ENCODE measurements at places on chromosomes 12 and 14.
A peak's percentile ranks its signal among the peaks of the same experiment; 100 is the strongest.

- no peak for DNase-seq
Measured at GRCh38 chr12:115638733-115639647, 638.5 kb downstream of the MED13L start.

DNA sequence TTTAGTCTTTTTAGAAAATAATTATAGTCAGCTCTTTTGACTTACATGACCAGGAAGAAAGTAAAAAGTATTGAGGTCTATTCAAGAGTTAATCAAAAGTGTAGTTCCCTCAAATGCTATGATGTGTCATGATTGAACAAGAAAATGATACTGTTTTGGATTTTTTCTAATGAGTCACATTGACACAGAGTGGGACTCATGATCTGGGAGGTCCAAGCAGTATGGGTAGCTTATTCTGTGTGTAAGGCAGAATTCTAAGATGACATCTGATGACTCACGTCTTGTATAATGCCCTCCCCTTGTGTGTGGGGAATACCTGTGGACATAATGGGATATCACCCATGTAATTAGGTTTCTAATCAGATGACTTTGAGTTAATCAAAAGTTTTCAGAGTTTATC, 178.1 kb upstream of the DDHD1 start:
- no peak for DNase-seq

GRCh38 chr12:132327336-132328171, 1.8 kb downstream of the GALNT9 start:
- DNase-seq = no peak

GRCh38 chr12:68397566-68398158, 65.5 kb upstream of the MDM1 start:
- DNase-seq = no peak

GRCh38 chr12:1929985-1930802, 11.7 kb upstream of the CACNA2D4 start:
- no peak for DNase-seq

GRCh38 chr12:31342286-31342685, 16.3 kb upstream of the SINHCAF start:
- DNase-seq = no peak

- DNase-seq = peak; percentile 51
Measured at GRCh38 chr12:67069451-67070306, 199.5 kb upstream of the CAND1 start.

DNA sequence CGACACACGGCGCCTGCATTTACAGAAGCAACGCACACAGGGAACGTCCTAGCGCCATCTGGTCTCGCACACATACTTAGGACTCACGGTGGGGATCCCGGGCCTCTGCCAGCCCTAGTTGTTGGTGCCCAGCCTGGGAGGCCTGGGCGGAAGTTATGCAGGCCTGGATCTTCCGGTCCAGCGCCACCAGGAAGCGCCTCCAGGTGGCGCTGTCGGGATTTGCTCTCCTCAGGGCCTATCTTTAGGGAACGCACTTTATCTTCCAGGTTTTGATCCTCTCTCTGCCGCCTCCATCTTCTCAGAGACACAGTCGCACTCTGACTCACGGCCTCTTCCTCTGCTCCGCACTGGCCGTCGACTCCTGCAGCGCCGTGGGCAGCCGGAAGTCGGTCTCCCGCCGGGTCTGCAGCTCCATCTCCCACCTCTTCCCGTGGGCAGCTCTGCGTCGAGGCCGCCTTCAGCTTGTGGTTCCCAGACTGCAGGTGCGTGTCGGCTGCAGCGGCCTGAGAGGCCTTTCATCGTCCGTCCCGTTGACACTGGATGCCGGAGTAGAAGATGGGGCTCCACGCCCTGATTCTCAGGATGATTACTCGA, 760.4 kb downstream of the TMEM121 start:
- DNase-seq = no peak

DNA sequence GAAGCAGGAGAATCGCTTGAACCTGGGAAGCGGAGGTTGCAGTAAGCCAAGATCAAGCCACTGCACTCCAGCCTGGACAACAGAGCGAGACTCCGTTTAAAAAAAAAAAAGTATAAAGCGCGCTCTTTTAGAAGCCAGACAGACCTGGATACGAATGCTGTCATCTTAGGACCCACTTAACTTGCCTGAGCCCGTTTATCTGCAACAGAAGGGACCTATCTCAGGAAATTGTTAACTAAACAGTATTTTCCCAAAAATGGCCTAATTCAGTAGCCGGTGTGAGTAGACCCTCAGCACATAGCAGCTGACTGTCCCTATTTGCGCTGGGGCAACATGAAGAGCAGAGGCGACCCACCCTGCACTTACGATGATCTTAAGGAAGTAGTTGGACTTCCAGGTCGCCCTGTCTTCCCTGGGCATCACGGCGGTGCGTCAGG, 529 bp downstream of the RPLP0 start:
- no peak for DNase-seq

DNA sequence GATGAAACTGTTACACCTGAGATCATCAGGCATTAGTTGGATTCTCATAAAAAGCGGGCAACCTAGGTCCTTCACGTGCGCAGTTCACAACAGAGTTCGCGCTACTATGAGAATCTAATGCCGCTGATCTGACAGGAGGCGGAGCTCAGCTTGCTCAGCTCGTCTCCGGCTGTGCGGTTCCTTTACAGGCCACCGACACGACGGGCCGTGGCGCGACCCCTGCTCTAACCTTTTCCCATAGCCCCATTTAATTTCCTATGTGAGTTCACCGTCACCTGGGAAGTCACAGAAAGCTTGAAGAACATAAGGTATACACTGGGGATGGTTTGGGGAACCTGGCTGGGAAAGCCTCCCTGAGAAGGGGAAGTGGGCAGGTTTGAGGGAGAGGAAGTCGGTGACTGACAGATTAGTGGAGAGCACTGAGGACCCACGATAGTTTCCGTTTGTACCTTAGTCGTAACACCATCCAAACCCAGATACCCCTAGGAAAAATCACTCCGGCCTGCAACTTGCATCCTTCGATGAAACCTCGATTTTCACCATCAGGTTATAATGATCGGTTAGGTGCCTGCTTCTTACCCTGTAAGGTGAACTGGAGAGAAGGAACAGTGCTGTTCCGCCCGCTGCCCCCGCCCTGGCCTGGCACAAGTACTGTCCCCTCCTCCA, 2.8 kb upstream of the AAAS start:
- no peak for DNase-seq

GRCh38 chr14:25477316-25478098, 427.6 kb upstream of the STXBP6 start:
- DNase-seq = no peak

- no peak for DNase-seq
Measured at GRCh38 chr12:105020241-105020962, 34.3 kb downstream of the NOPCHAP1 start.

- DNase-seq = no peak
Measured at GRCh38 chr12:46244273-46244915, 24.4 kb downstream of the SLC38A1 start.

- DNase-seq = no peak
Measured at GRCh38 chr12:38392554-38393144, 76.1 kb downstream of the ALG10B start.

- no peak for DNase-seq
Measured at GRCh38 chr12:117897372-117898161, 71.2 kb downstream of the KSR2 start.

GRCh38 chr12:112489456-112489855, 70.7 kb downstream of the PTPN11 start:
- no peak for DNase-seq

DNA sequence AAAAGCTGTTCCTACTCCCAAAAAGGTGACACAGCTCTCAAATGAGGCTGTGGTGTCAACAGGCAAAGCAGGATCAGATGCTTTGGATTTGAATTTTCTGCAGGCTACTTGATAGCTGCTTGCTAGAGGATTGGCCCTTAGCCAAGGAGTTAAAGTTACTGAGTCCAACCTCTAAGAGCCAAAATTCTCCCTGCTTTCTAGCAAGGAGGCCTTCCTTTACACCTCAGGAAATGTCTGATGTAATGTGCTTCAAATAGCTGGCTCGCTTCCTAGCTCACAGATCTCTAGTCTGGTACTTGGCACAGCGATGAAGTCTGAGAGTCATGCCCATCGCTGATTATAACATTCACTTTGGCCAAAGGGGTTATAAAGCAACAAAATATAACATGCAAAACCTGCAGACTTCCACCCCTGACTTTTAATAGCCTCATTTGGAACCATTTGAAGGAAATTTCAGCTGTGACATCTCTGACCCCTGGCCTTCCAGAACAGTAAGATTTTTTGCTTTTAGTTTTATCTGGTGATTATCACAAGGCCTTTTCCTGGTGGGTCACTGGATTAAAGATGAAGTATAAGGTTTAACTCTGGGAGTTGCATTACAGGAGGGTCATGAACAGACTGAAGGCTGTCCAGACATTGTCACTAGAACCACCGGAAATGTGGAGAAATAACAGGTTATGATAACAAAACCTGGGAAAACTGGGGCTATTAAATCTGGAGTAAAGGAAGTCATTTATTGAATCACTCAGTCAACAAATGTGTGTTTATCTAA, 189.7 kb downstream of the EPS8 start:
- peak; percentile 82 for DNase-seq

- DNase-seq = no peak
Measured at GRCh38 chr12:115010324-115010995, 326.5 kb upstream of the TBX3 start.

DNA sequence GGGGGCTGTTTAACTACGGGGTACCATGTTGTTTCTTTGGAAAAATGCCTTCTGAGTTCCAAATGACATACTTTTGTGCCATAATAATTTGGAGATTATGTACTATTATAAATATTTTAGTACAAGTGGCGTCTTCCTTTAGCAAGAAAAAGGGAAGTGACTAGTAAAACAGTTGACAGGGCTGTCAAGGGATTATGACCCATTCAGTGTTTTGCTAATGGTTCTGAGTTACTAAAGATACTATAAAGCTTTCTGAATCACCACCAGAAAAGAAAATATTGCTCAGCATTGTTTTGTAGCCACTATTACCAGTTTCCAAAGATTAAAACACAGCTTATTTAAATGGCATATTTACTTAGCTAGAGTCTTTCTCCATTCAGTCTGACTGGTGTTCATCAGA, 334.9 kb downstream of the SNAPC1 start:
- DNase-seq = no peak

GRCh38 chr12:52195065-52195730, 3.4 kb upstream of the KRT80 start:
- no peak for DNase-seq

GRCh38 chr14:79294499-79294898, 916.8 kb downstream of the DIO2 start:
- DNase-seq = no peak

GRCh38 chr12:108425238-108425795, 86.2 kb upstream of the CMKLR1 start:
- DNase-seq = no peak

DNA sequence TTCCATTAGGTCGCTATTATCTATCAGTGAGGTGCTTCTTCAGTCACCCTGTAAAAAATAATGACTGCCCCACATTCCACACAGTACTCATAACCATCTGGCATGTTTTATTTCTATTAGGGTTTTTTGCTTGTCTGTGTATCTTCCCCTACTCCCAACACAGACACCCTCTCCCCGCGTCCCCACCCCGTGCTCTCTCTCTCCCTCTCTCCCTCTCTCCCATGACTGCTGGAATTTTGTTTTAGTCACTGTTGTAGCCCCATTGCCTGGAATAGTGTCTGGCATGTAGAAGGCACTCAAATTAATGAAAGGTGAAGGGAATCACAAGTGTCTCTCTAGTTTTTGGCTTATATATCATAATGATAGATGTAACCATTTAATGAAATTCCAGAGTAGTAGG, 103.1 kb upstream of the MON2 start:
- DNase-seq = no peak

GRCh38 chr12:27505109-27505508, 18.9 kb upstream of the PPFIBP1 start:
- no peak for DNase-seq

GRCh38 chr12:127542931-127543330, 724.0 kb upstream of the TMEM132C start:
- no peak for DNase-seq

GRCh38 chr12:112684742-112685141, 106.8 kb upstream of the RPH3A start:
- no peak for DNase-seq

GRCh38 chr14:76566439-76566838, 190.5 kb downstream of the ESRRB start:
- DNase-seq = no peak

DNA sequence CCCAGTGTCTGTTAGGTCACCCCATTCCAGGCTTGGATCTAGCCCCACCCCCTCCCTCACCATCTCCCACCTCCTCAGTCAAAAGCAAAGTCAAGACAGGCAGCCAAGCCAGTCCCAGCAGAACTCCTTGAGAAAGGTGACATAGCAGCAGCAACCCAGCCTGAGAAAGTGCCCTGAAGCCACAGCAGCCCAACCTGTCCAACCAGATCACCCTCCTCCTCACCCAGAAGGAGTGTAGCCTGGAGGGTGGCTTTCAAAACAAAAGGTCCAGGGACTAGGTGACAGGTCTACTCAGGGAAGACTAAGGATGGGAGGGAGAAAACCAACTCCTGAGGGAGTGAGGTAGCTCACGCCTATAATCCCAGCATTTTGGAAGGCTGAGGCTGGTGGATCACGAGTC, 5.2 kb downstream of the RAB15 start:
- no peak for DNase-seq

DNA sequence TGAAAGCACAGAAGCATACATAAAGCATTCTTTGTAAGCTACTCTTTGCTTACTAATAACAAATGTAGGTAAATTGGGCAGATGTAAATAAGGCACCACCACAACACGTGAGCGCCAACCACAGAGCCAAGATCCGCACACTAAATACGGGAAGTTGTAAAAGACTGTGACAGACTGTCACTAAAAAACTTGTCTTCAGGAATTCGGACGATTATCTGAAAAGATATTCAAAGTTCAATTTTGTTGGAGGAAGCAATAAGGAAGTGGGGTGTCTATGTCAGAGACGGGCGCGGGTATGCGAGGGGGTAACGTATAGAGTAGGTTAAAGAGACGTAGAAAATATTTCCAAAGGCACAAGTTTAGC, 1.5 kb upstream of the HSP90B1 start:
- DNase-seq = no peak

- no peak for DNase-seq
Measured at GRCh38 chr12:117130801-117131200, 31.6 kb upstream of the TESC start.

DNA sequence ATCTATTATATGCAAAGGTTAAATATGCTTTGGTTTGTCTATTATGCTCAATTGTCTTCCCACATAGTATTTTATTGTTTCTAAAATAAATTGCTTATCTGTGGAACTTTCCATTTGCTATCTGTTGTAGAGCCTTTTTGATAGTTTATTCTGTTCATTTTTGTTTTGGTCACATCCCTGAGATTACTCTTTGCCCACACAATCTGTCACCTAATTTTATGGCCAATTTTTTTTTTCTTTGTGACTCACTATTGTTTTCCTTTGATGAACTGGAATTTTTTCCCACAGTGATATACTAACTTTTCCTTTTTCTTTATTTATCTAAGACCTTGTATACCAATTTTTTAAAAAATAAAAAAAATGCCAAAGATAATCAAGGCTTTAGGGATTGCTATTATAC, 61.1 kb downstream of the RASSF9 start:
- DNase-seq = peak; percentile 55

GRCh38 chr12:63150713-63151622, at the start of gene AVPR1A:
Gene AVPR1A (minus strand): TSS chr12:63151201. CDS start chr12:63150836, 365 bp downstream.
- no peak for DNase-seq
